ENCODE measurements at places on chromosomes 3 and 15. TPM values are rescaled to one million over a fixed set of nuclear protein-coding genes. Genes with fewer than 3 reads are reported as not detected.

The GAP43 gene
- 25.6 TPM for total RNA-seq

The SEMA3B gene
- 107 TPM for total RNA-seq

The UMPS gene
- 72.3 TPM for total RNA-seq

The FRMD4B gene
- total RNA-seq = 60.3 TPM
